ENCODE measurements at places on chromosomes 11 and 22.

DNA sequence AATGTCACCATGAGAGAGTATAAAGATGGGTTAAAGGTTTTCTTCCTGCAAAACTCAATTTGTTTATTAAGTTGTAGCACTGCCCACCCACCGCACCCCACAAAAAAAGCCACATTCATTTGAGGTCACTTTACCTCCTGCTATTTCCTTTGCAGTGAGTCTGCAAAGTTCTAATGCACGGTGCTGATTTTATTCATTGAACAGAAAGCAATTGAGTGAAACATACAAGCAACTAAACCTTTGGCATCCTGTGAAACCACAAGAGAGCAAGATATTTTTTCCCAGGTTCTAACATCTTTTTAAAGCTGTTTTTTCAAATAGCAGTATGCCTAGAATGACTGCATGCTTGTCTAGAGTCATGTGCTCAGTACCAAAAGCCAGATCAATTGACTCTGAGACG is 39.0 kb downstream of the RRAS2 start:
- peak; percentile 69 for DNase-seq

- DNase-seq, result no peak
Measured at GRCh38 chr11:40445391-40445790, 1014.1 kb downstream of the LRRC4C start.

- DNase-seq, result no peak
Measured at GRCh38 chr11:19284881-19285280, 44.1 kb upstream of the E2F8 start.

DNA sequence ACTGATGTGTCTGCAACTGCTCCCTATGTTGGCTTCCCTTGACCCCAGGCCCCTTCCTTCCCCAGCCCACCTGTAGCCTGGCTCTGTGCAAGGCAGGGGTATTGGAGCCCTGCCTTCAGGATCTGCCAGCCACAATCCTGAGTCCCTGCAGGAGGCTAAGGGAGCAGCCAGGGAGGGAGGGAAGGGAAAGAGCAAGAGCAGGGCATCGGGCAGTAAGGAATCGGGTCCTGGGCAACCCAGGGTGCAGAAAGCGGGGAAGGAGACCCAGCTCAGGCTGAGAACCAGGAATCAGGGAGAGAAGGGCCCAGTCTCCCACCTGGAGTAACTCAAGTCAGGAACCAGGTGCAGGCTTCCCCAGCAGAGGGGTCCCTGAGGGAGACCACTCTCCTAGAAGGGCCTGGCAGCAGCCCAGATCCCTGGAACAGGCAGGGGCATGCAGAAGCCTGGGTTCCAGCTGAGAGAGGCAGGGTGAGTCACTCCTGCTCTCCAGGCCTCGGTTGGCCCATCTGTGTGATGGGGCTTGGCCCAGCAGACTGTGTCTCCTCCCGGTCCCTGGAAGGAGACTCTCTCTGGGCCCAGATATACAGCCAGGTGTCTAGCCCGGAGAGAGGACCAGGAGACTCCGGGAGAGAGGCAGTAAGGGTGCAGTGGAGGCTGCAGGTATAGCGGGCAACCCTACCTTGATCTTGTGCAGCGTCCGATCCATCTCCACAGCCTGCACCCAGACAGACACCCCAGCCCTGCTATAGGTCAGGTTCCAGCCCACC is 13.4 kb downstream of the STARD10 start:
- no peak for DNase-seq

DNA sequence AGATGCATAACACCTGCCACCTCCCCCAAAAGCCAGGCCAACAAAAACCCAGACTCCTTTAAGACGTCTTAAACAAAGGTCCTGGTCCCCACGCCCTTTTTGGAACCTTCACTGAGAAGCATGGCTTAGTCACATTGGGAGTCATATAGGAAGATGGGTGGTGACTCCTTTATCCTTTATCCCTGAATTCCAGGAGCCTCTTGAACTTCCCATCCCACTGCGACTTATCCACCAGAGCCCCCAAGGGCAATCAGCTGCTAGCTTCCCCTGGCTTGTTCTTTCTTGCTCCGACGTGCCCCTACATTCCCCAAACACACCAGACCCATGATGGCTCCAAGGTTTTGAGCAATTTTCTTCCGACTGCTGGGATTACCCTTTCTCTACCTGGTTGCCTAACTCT is 567.0 kb upstream of the CADM1 start:
- DNase-seq, result no peak

- DNase-seq, result no peak
Measured at GRCh38 chr22:48889209-48889830, 938.4 kb downstream of the BRD1 start.

DNA sequence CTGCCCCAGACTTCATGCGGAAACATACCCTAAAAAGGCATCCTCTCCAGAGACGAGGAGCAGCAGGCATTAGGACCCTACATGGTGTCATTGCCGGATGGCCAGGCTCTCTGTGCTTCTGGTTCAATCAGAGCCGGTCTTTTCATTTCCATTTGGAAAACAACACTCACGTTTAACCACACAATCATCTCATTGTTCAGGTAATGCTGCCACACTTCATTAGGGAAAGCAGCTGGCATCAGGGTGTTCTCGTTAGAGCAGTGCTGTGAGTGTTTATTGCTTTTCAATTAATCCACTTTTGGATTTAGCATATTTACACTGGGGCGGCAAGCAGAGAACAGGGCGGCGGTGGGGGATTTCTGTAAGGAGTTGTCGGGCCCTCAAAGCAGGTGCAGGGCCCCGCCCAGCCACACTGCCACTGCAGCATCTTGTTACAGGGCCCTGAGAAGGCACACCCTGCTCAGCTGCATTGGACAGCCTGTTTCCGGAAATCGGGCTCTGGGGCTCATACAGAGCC is 338.6 kb downstream of the SHANK2 start:
- DNase-seq, result no peak

GRCh38 chr22:17366830-17367229 is 2.4 kb upstream of the CECR2 start:
- DNase-seq, result peak; percentile 41

DNA sequence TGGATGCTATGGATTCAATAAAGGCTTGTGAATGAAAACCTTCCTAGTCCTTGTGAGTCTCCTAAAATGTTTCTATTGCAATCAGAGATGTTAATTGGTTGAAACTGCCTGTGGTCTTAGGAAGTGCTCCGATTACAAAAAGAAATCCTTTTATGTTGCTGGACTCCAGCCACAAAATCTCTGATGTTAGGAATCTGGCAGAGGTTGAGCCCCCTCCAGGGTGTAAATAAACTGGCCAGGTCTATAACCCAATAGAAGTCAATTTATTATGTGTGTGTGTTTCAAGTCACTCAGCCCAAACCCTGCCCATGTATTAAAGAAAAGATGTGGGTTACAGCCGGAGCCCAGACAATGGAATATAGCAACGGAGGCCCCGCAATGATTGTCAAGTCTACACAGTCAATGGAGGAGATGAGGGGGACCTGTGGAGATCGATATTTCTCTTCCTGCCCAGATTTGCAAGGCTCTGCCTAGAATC is 218.1 kb upstream of the SORL1-AS1 start:
- no peak for DNase-seq

- DNase-seq, result no peak
Measured at GRCh38 chr22:37263966-37264887, 18.1 kb upstream of the CYTH4 start.

- no peak for DNase-seq
Measured at GRCh38 chr11:2201542-2201941, 29.9 kb upstream of the TH start.

- DNase-seq, result peak; percentile 69
Measured at GRCh38 chr11:63537293-63538101, 889 bp downstream of the PLAAT4 start.

GRCh38 chr11:122343210-122343609 is 227.2 kb upstream of the BLID start:
- no peak for DNase-seq

- no peak for DNase-seq
Measured at GRCh38 chr11:106327134-106327533, 249.7 kb downstream of the AASDHPPT start.

- DNase-seq, result no peak
Measured at GRCh38 chr11:130606781-130607511, 158.5 kb downstream of the ADAMTS15 start.

DNA sequence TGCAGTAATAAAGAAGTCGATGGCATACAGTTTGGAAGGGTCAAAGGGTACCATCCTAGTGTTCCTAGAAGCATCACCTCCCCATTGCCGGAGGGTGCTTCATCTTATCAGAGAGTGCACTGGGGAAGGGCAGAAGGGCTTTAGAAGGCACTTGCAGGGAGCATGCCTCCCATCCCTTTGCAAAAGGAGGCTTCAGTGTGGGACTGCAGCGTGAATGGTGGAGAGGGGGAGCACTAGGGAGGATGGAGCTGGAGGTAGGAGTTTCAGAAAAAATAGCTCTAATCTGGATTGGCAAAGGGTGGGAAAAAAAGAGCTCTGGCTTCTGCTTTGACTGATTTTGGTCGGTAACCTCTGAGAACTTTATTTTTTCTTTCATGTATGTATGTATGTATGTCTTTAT is 5.0 kb downstream of the NTM start:
- no peak for DNase-seq

DNA sequence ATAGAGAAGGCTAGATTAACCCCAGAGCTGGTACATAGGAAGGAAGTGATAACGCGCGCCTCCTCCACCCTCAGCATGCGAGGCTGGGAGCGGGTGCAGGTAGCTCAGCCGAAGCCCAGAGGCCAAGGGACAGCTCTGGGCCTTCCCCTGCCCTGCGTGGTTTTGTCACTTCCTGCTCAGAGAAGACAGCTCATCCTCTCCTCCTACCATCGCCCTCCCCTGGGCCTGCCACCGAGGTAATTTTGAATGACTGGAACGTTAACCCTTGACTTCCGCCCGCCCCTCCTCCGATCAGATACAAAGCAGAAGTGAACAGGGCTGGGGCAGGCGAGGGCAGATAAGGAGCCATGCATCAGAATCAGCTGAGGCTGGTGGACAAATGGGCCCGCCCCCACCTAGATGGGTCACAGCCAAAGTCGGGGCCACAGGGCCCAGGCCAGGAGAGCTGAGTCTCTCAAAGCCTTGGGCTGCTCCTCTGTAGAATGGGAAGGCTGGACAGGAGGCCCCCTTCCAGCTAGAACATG is 1.6 kb downstream of the RAC2 start:
- DNase-seq, result peak; percentile 97

GRCh38 chr11:100978442-100978841 is 151.2 kb downstream of the PGR start:
- DNase-seq, result no peak

DNA sequence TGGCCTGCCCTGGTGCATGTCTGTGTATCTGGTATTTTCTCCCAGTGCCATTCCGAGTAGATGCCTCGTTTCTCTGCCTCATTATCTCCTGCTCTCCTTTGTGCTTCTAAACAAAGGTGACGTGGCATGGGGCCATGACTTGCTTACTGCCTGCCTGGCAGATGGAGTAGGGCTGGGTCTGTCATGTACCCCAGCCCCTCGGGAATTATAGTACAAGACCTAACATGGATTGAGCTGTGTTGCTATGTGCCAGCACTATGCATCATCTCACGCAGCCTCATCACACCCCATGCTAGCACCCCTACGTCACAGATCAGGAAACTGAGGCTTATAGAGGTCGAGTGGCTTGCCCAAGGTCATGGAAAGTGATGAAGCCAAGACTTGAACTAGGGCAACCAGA is 88.1 kb downstream of the GALNT18 start:
- no peak for DNase-seq

DNA sequence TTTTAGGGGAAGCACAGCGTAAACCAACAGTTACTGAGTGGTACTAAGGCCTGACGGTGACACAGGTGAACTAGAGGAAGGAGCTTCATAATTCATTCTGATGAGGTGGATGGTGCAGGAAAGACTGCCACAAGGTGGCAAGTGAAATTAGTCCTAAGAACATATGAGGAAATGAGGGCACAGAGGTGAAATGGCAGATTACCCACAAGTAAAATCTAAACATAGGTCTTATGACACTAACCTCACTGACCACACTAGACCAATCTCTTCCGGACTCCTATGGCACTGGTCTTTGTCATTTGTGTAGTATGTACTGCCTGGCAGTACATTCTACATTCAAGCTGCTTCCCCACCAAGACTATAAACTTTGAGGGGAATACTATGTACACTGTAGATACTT is 20.2 kb downstream of the GAB2 start:
- DNase-seq, result peak; percentile 62

- DNase-seq, result no peak
Measured at GRCh38 chr22:29831958-29832357, 6.1 kb downstream of the ASCC2 start.

DNA sequence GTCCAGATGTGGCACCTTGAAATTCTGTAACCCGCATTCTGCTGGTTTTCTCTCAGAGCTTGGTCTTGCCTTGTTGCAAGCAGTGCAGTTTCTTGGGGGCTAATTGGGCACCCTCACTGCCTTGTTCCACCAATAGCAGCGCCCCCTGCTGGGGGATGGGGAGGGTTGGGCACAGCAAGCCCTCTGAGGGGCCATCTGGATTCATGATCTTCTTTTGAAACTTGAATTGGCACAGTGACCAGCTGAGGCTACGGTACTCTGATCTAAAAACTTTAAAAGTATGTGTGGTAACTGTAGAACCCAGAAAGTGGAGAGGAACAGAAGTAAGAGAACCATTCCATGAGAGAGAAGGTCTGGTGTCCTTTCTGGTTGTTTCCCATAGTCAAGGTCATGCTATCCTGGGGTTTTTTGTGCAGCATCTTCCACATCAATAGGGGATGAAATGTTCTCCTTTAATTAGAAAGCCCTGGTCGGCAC is 64.2 kb downstream of the MED15 start:
- DNase-seq, result peak; percentile 74

- DNase-seq, result no peak
Measured at GRCh38 chr11:75105462-75105925, 8.8 kb upstream of the OR2AT4 start.

- peak; percentile 79 for DNase-seq
Measured at GRCh38 chr11:134050541-134051383, 18.1 kb upstream of the JAM3 start.

- DNase-seq, result no peak
Measured at GRCh38 chr11:28836285-28837081, 728.3 kb downstream of the METTL15 start.

DNA sequence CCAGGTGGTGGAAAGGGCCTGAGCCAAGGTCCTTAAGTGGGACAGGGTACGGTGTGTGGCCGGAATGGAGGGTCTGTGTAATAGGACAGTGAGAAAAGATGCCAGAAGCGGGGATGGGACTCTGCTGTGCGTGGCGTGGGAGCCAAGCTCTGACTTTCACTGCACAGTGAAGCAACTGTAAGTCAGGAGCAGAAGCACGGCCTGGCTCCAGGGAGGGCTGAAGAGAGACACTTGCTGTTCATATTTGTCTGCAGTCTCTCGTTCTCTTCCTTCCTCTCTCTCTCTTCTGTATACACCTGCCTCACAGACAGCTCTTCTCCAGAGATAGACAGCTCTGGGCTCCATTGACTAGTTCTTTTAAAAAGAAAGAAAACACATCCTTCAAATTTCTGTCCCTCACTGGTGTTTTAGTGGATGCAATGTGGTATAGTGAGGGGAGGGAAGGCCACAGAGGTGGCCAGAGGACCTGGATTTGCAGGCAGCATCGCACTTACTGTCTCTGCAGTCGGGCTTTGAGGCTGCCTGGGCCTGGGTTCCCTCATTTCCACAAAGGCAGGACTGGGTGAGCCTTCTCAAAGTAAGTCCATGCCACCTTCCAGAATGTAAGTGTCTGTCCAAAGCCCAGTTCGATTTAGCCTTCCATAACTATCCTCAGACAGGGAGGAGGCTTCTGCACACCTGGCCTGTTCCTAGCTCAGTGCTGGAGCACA is 2.1 kb downstream of the IL17RA start:
- DNase-seq, result peak; percentile 12

Measured in activated CD4-positive, alpha-beta T cell treated with anti-CD3 and anti-CD28 coated beads, Interleukin-2, Interleukin-6, amounts not matched to agents 100 ng/mL and 50 ng/mL, durations not matched to agents 16 hours and 8 hours (primary cell).